ENCODE measurements at places on chromosomes 6 and 20.

GRCh38 chr20:61746147-61746646 lies 319.5 kb downstream of the TAF4 start:
- no peak for DNase-seq

GRCh38 chr6:82893889-82894652 lies 171.6 kb downstream of the UBE3D start:
- no peak for DNase-seq

GRCh38 chr6:132683543-132683942 lies 24.6 kb upstream of the TAAR1 start:
- DNase-seq, result no peak

DNA sequence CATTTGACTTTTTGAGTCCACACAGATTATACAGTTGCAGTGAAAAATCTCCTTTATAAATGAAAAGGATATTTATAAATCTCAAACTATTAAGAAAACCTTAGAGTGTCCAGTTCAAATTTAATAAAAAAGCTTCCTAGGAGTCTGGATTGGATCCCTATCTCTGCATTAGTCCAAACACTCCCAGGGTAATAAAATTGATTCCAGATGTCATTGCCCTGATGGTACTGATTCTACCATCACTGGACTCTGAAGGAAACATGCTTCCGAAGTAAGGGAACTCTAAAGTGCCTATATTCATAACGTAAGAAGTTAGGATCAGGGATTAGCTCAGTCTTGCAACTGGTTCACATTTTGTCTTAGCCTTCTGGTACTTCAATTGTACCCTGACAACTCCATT lies 1325.1 kb upstream of the MAP3K7 start:
- no peak for DNase-seq

DNA sequence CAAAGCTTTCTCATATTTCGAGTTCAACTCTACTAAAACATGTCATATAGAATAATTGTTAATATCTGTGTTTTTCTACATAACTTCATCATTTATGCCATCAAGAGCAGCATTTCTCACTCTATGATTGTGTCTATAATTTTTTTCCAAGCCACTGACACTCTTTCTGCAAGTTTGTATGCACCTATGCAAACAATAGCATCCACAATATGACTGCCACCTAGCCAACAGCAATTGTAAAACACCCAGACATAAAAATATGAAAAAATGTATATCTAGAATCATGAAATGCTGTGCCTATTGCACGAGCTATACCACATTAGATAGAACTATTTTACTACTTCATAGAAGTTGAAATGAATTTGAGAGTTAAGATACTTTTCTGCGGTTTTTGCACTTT lies 286.5 kb upstream of the MARCKS start:
- DNase-seq, result no peak

DNA sequence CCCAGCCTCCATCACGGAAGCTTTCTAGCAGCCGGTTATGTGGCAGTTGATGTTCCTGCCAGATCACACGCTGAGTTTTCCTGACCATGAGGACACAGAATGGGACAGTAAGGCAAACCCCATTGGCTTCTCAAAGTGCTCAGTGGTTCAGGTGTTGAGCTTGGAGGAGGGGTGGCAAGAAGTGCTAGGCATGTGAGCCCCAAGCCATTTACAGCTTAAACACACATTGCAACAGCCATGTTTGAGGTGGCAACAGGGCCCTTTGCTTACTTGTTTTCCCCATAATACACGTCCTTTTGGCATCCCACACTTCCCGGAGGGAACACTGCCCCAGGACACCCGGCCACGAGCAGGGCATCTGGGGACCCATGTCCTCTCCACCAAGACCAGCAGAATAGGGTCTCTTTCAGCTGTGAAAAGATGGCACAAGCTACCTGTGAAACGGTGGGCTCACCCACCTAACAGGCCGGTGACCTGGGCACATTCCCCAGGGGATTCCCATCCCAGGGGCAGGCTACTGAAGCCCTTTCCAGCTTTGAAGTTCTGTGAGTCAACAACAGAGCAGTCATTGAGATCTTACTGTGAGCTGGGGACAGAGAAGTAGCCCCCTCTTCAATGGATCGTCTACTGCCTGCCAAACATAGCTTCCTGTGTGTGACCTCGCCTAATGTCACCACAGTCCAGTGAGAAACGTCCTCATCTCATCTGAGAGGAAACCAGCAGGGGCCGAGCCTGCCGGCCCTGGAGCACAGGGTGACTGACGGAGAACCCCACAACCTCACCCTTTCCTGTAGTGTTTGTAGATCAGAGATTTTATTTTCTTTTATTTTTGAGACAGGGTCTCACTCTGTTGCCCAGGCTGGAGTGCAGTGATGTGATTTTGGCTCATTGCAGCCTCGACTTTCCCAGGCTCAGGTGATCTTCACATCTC lies 4.0 kb upstream of the TLDC2 start:
- DNase-seq, result no peak

GRCh38 chr6:46420921-46421638 lies 70.2 kb downstream of the RCAN2 start:
- no peak for DNase-seq

DNA sequence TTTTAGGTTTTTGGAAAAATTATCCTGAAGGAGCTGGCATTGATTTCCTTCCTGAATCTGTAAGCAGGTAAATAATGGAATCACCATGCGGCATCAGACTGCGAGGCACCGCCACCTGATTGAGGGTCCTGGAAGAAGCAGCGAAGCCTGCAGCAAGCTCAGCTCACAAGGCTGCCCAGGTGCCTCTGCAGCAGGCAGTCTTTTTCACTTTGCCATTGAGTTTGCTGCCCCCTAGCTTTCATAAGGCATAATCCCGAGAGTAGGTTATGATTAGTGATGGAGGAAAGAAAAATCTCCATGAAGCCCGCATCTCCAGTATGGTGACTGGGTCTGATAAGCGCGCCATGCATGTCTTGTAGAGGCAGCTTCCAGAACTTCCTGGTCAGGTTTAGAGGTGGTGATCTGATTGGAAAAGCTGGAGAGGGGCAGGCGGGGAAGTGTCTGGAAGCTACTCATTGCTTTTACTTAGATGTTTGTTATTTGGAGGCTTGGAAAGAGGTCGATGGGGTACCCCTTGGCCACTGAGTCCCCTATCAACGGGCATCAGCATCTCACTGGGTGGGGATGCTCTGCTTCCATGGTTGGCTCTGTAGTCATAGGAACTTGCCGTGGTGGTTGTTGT lies 26.7 kb downstream of the IYD start:
- DNase-seq, result no peak

GRCh38 chr6:149463781-149464180 lies 21.0 kb downstream of the ZC3H12D start:
- DNase-seq, result no peak

GRCh38 chr20:46221256-46221833 lies 87.0 kb downstream of the CDH22 start:
- DNase-seq, result no peak

- no peak for DNase-seq
These were observed 1.2 kb downstream of the AKAP12 start for GRCh38 chr6:151240791-151241642.

DNA sequence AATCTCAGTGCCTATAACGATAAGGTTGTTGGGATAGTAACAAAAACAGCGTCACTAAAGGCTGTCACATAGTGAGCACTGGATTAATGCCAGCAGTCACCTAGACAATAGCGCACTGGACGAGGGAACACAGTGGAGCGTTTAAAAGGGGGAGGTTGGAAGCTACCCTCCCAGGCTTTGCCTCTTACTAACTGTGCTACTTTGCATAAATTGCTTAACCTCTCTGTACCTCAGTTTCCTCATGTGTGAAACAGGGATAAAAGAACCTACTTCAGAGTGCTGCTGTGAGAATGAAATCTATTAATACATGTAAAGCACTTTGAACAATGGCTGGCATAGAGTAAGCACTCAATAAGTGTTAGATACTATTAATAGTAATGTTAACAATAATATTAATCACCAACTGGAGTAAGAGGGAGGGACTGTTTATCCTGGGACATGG lies 10.5 kb downstream of the BCL2L1 start:
- DNase-seq, result no peak
